ENCODE measurements at places on chromosomes 7 and 10.
A peak's percentile ranks its signal among the peaks of the same experiment; 100 is the strongest.

DNA sequence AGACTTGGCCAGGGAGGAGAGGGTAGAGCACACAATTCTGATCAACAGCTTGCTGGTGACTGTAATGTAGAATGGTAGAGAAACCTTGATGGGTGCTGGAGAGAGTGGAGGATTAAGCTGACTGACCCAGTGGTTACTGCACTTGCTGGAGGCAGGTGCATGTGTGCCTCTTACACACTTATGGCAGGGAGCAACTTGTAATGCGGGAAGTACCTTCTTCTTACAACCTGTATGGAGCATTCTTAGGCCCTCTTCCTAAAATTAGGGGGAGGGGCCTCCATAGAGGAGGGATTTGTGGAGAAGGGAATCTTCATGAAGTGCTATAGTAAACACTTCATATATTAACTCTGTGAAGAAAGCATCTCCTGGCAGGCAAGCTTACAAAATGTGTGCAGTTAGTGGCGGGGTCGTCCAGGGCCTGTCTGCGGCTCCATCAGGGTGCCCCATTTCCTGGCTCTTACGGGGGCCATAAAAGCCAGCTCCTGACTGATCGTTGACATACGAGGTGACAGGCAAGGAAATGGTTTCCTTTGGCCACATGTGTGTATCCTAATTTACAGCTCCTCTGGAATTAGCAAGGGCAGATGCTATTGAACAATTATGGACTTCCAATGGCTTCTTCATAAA is 113.5 kb downstream of the RTKN2 start:
- no peak for DNase-seq

DNA sequence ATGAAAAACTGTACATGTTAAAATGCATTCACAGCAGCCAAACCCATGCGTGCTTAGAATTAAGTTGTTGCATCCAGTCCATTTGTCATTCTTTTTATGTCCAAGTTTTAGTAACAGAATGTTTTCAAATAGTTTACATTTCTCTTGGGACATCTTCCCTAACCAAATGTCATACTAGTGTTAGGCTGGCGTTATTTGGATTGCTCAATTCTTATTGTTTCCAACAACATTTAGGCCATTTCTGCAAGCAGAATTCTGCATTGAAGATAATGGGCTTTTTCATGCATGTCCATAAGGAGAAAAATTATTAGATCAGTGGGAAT is 203.0 kb downstream of the HIBADH start:
- DNase-seq: no peak

DNA sequence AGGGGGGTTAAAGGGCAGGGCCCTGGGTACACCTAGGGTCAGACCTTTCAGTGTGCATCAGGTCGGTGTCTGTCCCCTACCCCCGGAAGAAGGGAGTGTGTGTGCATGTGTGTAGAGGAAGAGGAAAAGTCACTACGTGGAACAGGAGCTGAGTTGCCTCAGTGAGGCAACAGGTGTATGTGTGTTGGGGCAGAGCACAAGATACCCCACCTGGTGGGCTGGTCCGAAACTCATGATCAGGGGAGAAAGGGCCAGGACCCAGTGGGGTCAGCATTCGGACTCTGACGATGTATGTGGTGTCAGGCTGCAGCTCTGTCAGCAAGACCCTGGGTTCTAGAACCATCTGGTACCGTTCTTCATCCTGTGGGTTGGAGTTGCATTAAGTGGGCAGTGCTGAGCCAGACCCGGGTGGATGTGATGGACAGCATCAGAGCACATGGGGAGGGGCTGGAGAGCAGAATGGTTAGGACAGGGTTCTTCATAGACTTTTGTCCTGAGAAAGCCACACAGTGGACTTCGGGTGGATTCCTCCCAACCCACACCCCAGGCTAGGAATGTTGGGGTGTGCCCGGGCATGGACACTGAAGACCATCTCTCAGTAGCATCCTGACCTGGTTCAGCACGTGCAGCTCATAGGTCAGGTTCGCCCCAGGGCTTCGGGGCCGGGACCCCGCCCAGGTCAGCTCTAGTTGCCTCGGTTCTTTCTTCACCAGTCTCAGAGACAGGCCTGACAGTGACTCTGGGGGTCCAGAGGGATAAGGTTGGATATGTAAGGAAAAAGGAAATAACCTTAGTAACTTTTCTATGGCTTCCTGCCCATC is 10.7 kb downstream of the EPHA1 start:
- no peak for DNase-seq

DNA sequence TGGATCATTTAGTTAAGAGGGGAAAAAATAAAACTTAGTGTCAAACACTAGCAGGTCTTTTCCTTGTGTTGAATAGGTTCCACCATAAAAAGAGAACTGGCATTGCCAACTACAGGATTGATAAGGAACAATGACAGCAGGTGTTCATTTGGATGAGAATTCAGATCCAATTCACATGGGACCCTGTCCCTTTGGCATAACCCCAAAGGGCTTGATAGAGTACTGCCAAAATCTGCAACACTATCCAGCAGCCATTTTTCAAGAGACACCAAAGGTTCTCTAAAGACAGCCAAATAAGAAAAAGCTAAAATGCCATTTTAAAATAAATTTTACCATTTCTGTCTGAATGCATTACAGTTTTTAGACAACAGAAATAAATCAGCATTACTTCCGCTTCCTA is 422.3 kb downstream of the DGKB start:
- DNase-seq: no peak

DNA sequence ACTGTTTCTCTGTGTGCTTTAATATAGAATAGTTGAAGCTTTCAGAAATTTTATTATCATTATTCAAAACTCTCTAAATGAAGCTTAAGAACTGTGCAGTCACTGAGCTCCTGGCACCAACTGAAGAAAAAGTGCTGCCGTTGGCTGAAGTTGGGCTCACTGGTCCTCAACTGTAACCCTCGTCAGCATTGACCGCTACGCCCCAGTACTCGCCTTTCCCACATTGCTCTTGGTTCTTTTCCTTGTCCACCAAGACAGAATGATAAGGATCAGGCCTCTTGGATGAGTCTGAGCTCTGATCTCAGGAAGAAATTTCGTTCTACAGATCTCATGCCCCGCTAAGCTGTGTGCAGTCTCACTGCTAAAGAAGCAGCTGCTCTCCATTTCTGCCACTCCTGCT is 7.9 kb upstream of the TAF3 start:
- DNase-seq: no peak

- peak; percentile 40 for DNase-seq
Observed at GRCh38 chr10:72801263-72801868, 92.2 kb upstream of the OIT3 start.

DNA sequence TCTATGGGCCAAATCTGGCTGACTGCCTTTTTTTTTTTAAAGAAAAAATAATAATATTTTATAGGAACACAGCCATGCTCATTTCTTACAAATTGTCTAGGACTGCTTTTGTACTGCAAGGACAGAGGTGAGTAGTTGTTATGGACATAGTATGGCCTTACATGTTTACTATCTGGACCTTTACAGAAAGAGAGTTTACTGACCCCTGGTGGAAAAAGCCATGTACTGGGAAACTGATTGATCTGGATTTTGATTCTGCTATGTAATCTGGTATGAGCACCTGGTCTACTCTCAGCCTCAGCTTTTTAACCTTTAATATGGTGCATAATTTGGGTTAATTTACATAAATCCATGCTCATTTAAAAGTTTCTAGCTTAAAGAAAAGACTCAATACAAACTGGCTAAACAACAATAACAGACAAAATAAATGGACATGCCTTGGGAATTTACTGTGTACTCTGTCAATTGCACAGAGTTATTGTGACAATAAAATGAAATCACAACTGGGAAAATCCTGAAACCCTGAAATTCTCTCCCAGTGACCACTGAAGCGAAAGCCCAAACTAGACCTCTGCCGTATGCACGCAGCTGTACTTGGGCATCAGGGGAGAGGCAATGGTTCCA is 260.7 kb downstream of the BMPER start:
- DNase-seq: no peak

GRCh38 chr10:99869581-99870122 is 87.2 kb downstream of the ABCC2 start:
- no peak for DNase-seq

DNA sequence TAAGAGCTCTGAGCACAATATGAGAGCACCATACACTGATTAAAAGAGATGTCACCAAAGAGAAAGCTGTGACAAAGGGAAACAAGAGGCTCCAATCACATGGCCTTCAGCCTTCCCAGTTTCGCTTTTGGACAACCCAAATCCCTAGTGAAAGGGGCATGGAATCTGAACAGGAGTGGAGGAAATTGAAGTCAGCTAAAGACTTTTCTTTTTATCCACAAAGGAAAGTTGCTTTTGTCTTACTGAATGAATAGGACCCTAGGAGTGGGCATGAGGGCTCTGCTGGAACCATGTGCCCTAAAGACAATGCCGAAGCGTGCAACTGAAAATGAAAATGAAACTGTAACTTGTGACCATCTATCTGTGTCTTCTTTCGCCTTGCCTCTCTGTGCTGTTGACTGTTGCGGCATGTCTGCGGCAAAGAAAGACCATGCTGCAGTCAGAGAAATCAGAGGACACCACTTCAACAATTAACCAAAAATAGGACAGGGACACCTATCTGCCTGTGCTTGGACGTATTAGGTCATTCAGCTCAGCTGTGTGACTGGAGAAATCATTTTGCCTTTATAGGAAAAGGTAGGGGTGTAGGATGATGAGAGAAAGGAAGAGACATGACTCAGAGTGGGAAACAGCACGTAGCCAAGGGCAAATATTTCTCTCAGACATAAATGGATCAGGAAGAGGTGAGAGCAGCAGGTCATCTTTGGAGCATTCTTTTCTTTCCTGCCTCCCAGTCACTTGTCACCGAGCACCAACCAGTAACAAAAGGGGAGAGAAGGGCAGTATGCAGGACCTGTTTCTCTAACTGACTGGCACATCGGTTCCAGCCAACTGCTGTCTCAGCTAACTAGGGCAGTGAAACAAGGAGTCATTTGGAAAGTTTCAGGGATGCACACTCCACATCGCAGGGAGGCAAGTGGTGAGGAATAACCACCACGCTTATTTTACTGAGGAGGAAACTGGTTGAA is 12.3 kb downstream of the CAV2 start:
- DNase-seq: no peak

- DNase-seq: no peak
Observed at GRCh38 chr7:43511029-43511428, 71.9 kb upstream of the STK17A start.

DNA sequence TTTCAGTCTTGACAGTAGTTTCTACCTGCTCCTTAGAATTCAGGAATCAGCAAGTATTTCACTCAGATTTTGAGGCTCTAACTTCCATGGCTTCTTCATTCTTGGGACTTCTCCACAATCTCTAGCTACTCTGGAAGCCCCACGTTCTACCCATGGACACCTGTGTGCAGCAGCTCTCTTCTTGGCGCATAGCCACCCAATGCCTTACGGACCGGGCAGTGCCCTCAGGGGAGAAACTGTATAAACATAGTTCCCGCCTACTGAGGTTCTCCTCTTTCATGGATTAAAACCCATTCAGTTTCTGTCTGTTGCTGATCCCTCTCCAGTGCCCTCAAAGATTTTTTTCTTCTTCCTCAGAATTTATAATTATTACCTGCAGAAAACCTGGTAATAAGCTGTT is 177.1 kb downstream of the SORCS1 start:
- DNase-seq: no peak

GRCh38 chr7:112199035-112199655 is 7.1 kb downstream of the DOCK4 start:
- no peak for DNase-seq

GRCh38 chr10:94214481-94214893 is 148.3 kb downstream of the NOC3L start:
- no peak for DNase-seq

DNA sequence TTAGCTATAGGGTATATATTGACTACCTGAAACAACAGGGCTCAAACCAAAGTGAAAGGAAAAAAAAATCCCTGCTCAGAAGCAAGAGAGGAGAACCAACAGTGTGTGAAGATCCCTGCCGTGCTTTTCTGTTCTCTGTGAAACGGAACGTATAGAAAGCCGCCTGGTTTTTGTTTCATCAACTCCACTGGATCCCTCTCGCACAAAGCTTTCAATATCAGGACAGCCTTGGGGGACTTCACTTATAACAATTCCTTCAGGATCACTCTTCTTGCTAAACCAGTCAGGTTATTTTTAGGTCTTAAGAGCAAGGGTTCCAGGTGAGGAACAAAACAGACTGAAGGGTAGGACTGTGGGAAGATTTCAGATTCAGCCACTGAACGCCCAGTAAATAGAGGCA is 151.1 kb upstream of the CACNA2D1 start:
- DNase-seq: no peak

- DNase-seq: no peak
Observed at GRCh38 chr10:3512263-3512662, 272.7 kb downstream of the KLF6 start.
